Activated CD8-positive, alpha-beta memory T cell treated with anti-CD3 and anti-CD28 coated beads for 1 hour (primary cell): ENCODE measurements at places on chromosomes 2 and 18.

GRCh38 chr18:6444466-6445228 lies 29.9 kb upstream of the L3MBTL4 start:
- DNase-seq: no peak

GRCh38 chr2:10778724-10779115 lies 33.9 kb downstream of the PDIA6 start:
- DNase-seq: no peak

DNA sequence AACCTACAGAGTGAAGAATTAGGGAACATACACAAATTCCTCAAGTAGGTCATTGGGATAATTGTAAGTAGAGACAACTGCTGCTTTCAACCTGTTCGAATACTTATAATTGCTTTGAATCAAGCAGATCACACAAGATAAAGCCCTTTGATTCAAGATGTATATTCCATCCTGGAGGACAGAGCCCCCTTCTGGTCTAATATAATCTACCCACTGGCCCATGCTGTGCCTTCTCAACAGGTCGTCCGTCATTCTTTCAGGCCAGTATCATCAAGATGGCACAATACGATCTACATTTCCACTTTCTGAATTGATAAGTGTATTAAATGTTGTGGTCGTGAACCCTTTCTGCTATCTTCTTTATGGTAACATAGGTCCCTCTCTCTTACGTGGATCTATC lies 387.0 kb upstream of the CDH19 start:
- DNase-seq: no peak

DNA sequence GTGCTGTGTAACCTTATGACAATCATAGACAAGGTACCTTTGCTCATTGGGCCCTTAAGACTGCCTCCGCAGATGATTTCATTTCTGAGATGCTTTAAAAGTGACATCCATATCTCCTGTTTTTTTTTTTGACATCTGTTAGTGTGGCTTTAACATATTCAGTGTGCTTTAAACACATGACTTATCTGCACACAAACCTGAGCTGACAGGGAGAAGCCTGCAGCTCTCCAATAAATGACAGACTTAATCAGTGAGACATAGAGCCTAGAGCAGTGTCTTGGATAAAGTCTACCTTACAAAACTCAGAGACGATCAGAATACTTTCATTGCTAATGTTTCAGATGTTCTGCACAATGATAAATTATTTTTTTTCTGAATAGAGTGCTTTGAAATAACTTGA lies 130.7 kb downstream of the UBE2E3 start:
- no peak for DNase-seq

GRCh38 chr2:10043256-10043905 lies at the start of gene KLF11:
TSS of gene KLF11 (plus strand) at chr2:10043550. CDS start at chr2:10043717, 167 bp downstream.
- peak; percentile 58 for DNase-seq

DNA sequence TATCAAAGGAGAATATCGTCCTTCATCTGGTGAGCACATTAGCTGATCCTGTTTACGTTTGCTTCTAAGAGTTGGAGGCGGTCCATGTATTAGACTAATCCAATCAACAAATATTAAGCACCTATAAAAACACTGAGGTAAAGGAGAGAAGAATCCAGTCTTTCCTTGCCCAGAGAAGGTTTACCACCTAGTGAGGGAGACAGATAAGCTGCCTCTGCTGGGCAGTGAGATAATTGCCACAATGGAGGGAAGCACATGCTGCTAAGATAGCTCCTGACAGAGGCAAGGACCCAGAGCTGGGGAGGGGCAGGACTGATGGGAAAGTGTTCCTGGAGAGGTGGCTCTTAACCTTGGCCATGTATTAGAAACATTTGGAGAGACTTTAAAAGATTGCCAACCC lies 36.7 kb upstream of the ST8SIA5 start:
- DNase-seq: no peak

- no peak for DNase-seq
Observed at GRCh38 chr18:63774511-63774910, 707 bp upstream of the SERPINB7 start.

DNA sequence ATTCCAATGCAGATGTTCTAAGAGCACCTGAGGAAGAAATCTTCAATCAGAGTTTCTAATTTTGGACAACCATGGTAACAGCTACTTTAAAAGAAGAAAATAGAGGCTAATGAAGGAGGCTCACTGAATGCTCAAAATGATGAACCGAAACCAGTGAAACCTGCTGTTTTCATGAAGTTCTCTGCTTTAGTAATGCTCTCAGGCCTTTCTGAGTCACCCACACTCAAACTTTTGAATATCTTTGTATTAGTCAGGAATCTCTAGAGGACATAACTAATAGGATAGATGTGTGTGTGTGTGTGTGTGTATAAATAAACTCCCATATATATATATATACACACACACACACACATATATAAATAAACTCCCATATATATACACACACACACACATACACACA lies 76.9 kb upstream of the RIT2 start:
- DNase-seq: no peak

DNA sequence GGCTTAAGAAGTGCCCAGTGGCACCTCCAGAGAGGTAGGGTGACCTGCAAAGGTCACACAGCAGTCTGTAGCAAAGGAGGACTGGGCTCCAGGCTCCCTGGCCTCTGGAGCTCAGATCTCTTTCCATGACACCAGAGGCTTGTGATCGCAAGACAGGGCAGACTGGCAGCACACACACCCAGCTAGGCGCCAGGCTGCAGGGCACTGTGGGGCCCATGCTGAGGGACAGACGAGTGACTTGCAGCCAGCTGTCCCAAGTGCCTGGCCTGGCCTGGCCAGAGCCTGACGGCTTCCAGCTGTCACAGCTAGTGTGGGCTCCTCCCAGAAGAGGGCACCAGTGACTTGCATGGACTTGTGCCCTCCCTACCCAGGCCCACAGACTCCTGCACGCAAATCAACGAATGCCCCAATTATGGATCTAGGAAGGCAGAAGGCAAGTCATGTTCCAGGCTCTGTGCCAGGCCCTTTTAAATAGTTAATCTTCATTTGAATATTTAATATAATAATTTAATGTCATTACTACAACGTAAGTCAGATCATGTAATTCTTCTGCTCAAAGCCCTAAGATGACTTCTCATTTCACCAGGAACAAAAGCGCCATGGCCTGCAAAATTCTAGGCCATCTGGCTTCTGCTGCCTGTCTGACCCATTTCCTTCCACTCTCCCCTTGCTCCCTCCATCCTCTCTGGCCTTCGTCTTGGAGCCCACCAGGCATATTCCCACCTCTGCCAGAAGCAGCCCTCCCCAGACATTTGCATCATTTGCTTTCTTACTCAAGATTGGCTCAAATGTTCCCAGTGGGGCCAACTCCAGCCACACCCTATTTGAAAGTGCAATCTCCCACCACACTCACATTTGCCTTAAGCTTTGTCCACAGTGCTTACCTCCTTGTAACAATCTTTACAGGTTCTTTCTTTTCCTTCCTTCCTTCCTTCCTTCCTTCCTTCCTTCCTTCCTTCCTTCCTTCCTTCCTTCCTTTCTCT lies 3.7 kb upstream of the SPEG start:
- DNase-seq: no peak

- no peak for DNase-seq
Observed at GRCh38 chr2:182066400-182067087, 80.9 kb downstream of the PPP1R1C start.

GRCh38 chr2:133773854-133774653 lies 205.8 kb upstream of the NCKAP5 start:
- DNase-seq: no peak

DNA sequence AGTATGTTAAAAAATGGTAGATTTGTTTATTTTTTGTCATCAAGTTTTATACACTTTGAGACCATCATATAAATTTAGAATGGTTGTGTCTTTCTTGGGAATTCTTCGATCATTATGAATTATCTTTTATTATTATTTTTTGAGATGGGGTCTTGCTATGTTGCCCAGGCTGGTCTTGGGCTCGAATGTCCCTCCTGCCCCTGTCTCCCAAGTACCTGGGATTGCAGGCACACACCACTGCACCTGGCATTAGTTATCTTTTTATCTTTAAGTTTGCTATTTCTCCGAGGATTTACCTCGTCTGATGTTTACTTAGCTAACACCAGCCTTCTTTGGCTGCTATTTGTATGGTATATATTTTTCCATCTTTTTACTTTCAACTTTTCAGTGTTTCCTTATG lies 100.0 kb downstream of the BIRC6 start:
- no peak for DNase-seq

GRCh38 chr2:103219398-103219797 lies 457.6 kb downstream of the TMEM182 start:
- no peak for DNase-seq

- DNase-seq: no peak
Observed at GRCh38 chr2:220695397-220696279, 876.5 kb downstream of the EPHA4 start.

DNA sequence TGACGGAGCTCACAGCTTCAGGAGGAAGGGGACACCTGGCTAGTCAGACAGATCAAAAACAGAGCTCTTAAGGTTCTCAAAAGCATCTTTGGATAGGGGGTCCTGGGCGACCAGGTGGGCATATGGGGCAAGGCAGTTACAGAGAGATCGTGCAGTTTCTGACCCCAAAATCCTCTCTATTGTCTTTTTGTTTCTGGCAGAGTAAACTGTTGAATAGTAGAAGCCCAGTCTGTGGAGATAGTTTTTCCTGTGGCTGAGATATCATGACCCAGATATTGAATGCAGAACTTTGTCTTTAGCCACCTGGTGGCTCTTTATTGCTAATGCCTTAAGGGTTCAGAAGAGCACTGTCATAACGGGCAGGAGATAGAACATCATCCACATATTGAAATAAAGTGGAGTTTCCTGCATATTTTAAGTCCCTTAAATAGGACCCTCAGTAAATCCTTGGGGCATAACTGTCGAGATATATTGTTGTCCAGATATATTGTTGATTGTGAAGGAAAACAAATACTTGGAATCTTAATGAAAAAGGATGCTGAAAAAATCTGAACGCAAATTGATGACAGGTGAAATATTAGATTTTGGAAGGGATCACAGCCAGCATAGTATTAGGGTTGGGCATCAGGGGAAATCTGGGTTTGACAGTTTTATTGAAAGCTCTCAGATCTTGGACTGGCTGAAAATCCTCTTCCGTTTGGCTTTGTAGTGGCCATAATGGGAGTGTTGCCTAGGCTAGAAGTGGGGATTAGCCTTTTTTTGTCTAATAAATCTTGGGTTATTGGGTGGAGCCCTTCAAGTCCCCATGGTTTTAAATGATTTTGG lies 14.1 kb upstream of the ZDBF2 start:
- no peak for DNase-seq

DNA sequence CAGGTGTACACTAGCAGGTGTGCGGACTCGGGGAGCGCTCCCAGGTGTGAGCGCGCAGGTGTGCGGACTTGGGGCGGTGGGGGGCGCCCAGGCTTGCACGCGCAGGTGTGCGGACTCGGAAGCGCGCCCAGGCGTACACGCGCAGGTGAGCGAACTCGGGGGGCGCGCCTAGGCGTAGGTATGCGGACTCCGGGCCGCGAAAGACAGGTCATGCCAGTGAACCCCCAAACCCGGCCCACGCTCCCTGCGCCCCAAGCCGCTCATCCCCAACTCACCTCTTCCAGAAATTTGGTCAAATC lies 342 bp downstream of the CYB5A start:
- no peak for DNase-seq

DNA sequence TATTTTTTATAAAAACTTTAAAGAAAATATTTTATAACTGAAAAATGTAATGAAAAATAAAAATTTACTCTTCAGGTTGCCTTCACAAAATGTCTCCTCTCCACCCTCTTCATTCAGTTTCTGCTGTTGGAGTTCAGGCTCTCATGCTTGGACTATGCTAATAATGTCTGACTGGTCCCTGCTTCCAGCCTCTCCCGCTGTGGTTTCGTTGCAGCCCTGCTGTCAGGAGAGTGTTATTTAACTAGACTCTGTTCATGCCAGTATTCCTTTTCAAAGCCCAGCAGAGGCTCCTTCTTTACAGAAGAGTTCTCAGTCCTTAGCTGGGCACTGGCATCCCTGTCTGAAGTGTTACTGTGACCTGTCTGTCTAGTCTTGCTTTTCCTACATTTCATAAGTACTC lies 40.4 kb downstream of the CLIP4 start:
- no peak for DNase-seq

GRCh38 chr18:74243127-74243526 lies 48.6 kb downstream of the CYB5A start:
- no peak for DNase-seq

DNA sequence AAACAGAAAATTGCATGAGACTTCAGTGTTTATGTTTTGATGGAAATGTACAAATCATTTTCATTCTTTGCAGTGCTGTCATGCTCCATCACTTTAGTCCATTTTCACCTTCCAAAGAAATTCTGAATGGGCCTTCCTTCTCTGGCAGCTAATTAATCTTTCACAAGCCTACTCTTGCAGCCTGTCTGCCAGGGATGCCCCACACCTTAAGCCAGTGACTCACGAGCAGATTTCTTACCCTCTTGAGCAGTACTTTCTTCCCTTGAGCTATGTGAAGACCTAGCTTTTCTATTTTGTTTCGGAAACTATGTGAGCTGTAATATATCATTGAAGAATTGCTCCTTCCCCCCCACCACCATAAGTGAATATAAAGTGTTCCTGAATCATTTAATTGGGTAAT lies 404.3 kb upstream of the VWC2L start:
- DNase-seq: no peak

DNA sequence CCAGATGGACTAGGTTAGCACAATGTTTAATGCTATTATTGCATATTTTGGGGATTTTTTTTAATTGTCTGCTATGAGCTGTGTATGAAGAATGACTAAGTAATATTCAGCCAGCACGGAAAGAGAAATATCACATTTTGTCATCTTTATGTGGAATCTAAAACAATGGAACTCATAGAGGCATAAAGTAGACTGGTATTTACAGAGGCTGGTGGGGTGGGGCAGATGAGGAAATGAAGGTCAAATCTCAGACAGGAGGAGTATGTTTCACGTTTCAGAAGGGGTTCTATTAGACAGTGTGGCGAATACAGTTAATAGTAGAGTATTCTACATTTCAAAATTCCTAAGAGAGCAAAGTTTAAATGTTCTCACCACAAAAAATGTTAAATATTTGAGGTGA lies 4.7 kb downstream of the CDH19 start:
- no peak for DNase-seq

DNA sequence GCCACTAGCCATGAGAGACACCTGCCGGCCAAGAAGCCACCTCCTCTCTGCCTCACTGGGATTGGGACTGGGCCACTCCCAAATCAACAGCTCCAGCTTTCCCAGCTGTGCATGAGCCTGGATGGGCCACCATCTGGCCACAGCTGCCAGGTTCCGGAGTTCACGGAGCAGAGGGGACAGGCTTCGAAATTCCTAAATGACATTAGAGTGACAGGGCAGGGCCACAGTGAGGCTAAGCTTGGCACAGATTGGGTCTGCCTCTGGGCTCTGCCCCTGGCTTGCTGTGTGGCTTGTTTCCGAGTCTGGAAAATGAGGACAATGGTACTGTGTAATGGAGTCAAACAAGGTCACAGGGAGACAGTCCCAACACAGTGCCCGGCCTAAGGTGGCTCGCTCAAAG lies 6.5 kb downstream of the DIPK1C start:
- no peak for DNase-seq

- DNase-seq: no peak
Observed at GRCh38 chr2:198701481-198701880, 756.3 kb downstream of the SATB2 start.

- DNase-seq: no peak
Observed at GRCh38 chr2:217382794-217383193, 522.9 kb upstream of the TNP1 start.

GRCh38 chr2:68813596-68813995 lies 57.6 kb downstream of the BMP10 start:
- DNase-seq: no peak

- DNase-seq: no peak
Observed at GRCh38 chr18:39693359-39693758, 2127.8 kb upstream of the CELF4 start.
